Right forelimb (tissue), 1 donor: ENCODE measurements at places on chromosomes 7 and 10.

DNA sequence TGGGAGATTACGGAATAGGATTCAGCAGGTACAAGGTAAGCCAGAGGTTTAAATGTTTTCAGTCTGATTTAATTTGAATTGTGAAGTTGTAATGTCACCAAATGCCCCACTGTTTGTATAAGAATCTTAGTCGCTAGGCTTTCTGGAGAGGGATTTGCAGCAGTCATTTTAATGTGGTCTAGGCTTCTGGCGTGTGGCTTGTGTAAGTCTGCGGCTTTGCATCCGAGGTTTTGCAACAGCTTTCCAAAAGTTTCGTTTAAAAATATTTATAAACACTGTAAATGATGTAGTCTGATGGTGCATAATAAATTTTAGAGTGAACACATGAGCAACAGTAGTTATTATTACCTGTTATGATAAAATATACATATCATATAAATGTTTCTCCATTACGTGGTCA lies 26.1 kb upstream of the BHLHA15 start:
- no peak for DNase-seq

- no peak for DNase-seq
Observed at GRCh38 chr7:134533288-134533771, 6.0 kb downstream of the AKR1B10 start.

GRCh38 chr7:42315631-42316030 lies 78.6 kb upstream of the GLI3 start:
- no peak for DNase-seq

DNA sequence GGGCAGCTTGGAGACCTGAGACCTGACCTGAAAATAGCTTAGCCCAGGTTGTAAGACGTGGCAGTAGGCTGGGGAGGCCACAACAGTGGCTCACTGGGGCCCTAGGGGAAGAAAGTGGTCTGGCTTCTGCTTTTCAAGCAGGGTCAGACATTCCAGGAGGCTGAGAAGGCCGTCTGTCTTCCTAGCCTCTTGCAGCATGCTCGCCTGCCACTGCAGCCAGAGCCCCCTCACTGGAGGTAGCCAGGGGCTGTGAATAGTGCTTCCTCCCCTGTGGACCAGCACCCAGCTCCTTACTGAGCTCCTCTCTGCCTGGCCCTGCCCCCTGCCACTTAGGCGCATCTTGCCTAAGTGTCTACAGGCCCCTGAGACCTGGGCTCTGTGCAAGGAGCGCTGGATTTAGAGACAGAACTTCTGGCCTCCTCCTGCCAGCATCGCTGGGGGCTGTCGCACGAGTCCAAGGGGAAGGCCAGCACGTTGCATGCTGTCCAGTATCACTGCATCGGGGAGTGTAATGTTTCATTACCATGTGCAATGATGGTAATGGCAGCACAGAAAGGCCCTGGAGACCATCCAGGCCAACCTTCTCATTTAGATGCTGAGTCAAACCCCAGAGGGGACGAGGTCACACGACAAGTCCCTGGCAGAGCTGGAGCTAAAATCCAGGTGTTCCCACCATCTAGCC lies 12.7 kb downstream of the ZMIZ1 start:
- DNase-seq, result no peak

- no peak for DNase-seq
Observed at GRCh38 chr10:26781797-26782196, 79.0 kb downstream of the ABI1 start.

DNA sequence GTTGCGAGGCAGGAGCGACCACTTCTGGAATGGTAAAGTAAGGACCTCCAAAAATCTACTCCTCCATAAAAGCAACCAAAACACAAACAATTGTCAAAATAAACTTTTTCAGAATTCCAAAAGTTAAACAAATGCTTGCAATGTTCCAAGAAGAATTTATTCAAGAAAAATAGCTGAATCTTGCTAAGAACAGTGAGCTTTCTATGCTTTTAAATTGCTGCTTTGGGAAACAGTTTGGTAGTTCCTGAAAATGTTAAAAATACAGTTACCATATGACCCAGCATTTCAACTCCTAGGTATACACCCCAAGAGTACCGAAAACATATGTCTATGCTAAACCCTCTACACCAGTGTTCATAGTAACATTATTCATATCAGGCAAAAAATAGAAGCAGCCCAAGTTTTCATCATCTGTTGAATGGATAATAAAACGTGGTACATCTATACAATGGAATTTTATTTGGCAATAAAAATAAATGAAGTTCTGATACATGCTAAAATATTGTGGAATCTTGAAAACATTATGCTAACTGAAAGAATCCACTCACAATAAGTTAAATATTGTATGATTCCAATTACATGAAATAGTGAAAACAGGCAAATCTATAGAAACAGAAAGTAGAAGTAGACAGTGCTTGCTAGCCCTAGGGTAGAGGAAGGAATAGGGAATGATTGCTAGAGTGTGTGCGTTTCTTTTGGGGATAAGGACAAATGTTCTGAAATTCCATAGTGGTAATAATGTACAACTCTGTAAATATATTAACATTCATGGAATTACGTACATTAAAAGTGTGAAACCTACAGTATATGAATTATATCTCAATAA lies 57.0 kb downstream of the LRRN3 start:
- DNase-seq, result no peak

DNA sequence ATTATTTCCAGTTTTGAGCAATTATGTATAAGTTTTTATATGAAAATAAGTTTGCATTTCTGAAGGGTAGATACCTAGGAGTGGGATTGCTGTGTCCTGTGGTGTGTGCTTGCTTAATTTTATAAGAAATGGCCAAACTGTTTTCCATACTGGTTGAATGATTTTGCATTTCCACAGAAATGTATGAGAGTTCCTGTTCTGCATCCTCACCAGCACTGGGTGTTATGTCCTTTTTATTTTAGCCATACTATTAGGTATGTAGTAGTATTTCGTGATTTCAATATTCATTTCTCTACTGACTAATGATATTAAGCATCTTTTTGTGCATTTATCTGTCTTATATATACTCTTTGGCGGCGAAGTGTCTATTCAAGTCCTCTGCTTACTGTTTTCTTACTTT lies 22.3 kb downstream of the CAPZA2 start:
- DNase-seq, result no peak

DNA sequence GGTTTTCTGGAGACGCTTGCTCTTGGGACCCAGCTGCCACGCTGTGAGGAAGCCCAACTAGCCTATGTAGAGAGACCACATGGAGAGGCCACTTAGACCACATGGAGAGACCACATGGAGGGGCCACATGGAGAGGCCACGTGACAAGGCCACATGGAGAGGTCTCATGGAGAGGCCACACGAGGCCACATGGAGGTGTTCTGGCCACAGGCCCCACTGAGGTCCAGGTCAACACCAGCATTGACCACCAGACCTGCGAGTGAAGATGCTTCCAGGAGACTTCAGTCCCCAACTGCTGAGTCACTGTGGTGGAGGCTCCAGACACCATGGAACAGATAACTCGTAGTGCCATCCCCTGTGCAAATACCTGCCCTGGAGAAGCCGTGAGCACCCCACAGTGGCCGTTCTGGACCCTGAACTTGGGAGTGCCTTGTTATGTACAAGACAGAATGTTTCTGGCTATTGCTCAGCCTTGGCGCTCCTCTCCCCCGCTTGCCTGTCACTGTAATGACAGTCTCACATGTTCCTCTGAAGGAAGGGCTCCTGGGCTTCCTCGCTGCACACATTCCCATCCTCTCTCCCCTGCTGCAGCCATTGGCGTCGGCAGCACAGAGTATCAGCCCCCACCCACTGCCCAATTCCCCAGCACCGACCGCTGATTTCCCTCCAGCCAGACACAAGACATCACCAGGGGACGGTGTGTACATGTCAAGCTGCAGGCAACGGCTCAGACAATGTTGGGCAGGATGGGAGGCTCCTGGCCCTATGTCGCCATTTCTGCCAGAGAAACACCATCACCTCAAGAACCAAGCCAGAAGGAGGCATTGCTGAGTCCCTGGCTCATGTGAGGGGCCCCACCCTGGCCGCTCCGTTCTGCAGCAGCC lies 49.0 kb upstream of the TNRC18 start:
- DNase-seq, result no peak

- DNase-seq, result peak; percentile 45
Observed at GRCh38 chr7:107045195-107045960, 873 bp downstream of the PRKAR2B start.

GRCh38 chr10:106044503-106044902 lies 1120.0 kb downstream of the SORCS1 start:
- no peak for DNase-seq

- peak; percentile 49 for DNase-seq
Observed at GRCh38 chr10:105950410-105950809, 1214.1 kb downstream of the SORCS1 start.

- DNase-seq, result no peak
Observed at GRCh38 chr7:140551355-140552239, 72.3 kb upstream of the MKRN1 start.

GRCh38 chr7:51366172-51366728 lies 49.6 kb upstream of the COBL start:
- no peak for DNase-seq

DNA sequence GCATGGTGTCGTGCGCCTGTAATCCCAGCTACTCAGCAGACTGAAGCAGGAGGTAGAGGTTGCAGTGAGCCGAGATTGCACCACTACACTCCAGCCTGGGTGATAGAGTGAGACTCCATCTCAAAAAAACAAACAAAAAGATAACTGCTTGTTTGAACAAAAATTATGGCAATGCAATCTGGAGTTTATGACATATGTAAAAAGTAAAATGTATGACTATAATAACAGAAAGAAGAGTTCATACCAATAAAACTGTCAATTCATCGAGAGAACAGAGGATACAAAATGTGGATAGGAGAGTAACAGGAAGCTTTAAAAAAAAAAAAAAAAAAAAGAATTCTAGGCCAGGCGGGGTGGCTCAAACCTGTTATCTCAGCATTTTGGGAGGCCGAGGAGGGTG lies 19.2 kb downstream of the SLC25A16 start:
- DNase-seq, result no peak

- DNase-seq, result no peak
Observed at GRCh38 chr10:86553213-86553612, 31.6 kb upstream of the WAPL start.

DNA sequence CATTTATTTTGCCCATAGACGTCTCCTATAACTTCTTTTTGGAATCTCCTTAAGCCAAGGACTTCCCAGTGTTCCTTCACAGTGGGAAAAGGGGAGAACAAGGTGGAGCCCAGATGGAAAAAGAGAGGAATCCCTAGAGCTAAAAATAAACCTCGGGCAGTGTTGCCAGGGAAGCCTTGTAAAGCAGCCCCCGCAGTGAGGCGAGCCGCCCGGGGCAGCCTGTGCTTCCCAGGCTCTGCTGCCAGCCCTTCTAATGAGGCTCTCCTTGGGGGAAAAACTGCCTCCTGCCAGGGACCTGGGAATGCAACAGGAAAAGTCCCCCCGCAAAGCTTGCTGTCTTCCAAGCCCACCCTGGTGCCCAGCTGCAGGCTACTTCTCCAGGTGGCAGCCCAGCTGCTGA lies 71.7 kb downstream of the SH3PXD2A start:
- DNase-seq, result peak; percentile 61

DNA sequence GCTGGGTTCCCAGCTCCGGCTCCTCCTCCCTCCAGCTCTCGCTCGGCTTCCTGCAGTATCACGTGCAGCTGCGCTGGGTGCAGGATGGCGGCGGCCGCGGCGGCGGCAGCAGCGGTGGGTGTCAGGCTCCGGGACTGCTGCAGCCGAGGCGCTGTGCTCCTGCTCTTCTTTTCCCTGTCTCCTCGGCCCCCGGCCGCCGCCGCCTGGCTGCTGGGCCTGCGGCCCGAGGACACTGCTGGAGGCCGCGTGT lies at the start of gene CNNM1:
Gene CNNM1, plus strand, starts transcription at position 53 of the 250 bp plus-strand sequence. Its CDS starts 32 bp downstream, at position 85.
- peak; percentile 46 for DNase-seq
